Calu3 (cell line): ENCODE measurements at places on chromosomes 1 and 21. TPM values are rescaled to one million over a fixed set of nuclear protein-coding genes. Genes with fewer than 3 reads are reported as not detected.

DNA sequence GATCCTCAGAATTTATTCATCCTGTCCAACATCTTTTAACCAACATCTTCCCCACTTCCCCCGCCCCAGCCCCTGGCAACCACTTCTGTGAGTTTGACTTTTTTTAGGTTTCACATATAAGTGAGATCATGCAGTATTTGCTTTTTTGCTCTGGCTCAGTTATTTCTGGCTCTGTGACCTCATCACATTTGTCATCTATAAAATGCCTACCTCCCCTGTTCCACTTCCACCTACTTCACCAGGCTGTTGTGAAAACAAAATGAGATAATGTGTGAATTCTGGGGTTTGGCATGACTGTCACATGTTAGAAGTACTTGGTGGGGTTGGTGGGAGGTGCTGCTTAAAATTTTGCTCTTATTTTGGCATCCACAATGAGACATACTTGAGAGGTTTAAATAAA is 18.4 kb downstream of the HHAT start:
- H3K36me3 ChIP-seq = no peaks in the 10 kb centered on the region
- H3K4me1 ChIP-seq = no peaks in the 10 kb centered on the region
- H3K27ac ChIP-seq = no peak overlapping the region
- H3K4me3 ChIP-seq = no peak overlapping the region
- no peak for DNase-seq

GRCh38 chr1:84756455-84757082 is 66.3 kb upstream of the SSX2IP start:
- H3K27ac ChIP-seq = no peak overlapping the region
- H3K36me3 ChIP-seq = no peaks in the 10 kb centered on the region
- peaks cover 30% of the 10 kb centered on the region for H3K4me1 ChIP-seq
- no peak for DNase-seq
- H3K4me3 ChIP-seq = no peak overlapping the region
- H3K27me3 ChIP-seq = no peaks in the 10 kb centered on the region

GRCh38 chr21:31343680-31344480 is at the start of gene TIAM1:
Gene TIAM1 (minus strand): TSS chr21:31344261. CDS start chr21:31266972, 77,289 bp downstream.
- no peaks in the 10 kb centered on the region for H3K27me3 ChIP-seq
- H3K4me3 ChIP-seq = peak within 1 kb of the TSS; percentile 98
- H3K36me3 ChIP-seq = peaks cover 20% of the 10 kb centered on the region
- peak; percentile 31 for DNase-seq
- H3K27ac ChIP-seq = peak within 1 kb of the TSS; percentile 64
- peaks cover 20% of the 10 kb centered on the region for H3K4me1 ChIP-seq

GRCh38 chr1:26530895-26531598 is 1.5 kb downstream of the RPS6KA1 start:
- H3K4me1 ChIP-seq = peaks cover 14% of the 10 kb centered on the region
- H3K36me3 ChIP-seq = peaks cover 23% of the 10 kb centered on the region
- H3K4me3 ChIP-seq = peak overlapping the region; percentile 65

Gene NUDT4B
- total RNA-seq = 0.78 and 1.7 TPM in 2 replicates
